ENCODE measurements at places on chromosomes 4 and X.
A peak's percentile ranks its signal among the peaks of the same experiment; 100 is the strongest.

- DNase-seq: peak; percentile 23
These were observed 109.2 kb upstream of the PCDH18 start for GRCh38 chr4:137641544-137641943.

DNA sequence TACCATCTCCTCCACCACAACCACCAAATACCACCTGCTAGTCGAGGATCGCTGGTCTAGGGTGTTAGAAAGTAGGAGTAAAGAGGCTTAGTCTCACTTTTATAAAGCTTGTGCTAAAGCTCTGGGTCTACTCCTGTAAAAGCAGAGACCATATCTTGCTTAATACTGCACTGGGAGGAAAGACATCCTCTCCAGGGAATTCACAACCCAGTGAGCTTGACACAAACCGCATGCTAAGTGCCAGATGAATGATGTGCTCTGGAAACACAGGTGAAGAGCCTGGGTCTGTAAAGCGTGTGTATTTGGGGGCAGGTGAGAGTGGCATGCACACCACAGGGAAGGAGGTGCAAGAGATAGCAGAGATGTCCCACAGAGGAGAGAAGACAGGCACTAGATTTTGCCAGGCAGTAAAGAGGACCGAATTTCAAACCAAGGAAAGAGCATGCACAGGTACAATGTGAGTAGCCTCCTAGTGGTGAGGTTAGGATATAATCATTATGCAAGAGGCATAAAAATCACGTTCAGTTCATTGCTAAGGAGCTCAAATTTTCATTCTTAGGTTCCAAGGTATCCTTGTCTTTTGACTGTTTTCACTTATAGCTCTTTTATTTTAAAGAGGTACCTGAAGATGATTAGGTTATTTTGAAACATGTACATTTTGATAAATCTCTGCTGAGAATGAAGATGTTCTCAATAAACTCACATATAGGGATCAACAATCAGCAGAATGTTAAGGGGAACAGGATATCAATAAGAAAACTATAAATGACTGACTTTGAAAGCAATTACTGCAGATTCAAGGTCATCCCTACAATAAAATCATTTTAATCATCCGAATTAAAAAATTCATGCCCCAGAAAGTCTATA, 20.7 kb downstream of the TAPT1 start:
- peak; percentile 31 for DNase-seq

DNA sequence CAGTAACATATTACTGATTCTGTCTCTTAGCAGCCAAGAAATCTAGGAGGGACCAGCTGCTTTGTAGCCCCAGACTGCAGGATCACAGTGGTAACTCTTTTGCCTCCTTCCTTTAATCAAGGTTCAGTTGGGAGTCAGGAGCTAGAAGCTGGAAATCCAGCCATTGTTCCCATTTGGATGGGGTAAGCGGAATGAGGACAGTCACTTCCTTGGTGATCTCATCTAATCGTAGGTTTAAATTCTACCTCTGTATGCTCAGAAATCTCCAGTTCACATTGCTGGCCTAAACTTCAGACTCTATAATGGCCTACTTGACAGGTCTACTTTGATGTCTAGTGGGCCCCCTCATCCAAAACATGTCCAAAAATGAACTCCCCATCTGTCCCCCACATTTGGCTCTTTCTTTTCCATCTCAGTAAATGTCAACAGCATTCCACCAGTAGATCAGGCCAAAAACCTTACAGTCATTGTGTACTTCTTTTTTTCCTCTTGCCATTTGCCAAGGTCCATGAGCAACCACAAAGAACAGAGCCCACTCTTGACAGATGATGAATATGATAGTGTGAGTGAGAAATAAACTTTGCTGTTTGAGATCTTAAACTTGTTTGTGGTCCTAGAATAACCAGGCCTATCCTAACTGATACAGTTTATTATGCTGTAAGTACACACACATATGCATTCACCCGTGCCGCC, 40.1 kb downstream of the WWC2 start:
- peak; percentile 25 for DNase-seq

DNA sequence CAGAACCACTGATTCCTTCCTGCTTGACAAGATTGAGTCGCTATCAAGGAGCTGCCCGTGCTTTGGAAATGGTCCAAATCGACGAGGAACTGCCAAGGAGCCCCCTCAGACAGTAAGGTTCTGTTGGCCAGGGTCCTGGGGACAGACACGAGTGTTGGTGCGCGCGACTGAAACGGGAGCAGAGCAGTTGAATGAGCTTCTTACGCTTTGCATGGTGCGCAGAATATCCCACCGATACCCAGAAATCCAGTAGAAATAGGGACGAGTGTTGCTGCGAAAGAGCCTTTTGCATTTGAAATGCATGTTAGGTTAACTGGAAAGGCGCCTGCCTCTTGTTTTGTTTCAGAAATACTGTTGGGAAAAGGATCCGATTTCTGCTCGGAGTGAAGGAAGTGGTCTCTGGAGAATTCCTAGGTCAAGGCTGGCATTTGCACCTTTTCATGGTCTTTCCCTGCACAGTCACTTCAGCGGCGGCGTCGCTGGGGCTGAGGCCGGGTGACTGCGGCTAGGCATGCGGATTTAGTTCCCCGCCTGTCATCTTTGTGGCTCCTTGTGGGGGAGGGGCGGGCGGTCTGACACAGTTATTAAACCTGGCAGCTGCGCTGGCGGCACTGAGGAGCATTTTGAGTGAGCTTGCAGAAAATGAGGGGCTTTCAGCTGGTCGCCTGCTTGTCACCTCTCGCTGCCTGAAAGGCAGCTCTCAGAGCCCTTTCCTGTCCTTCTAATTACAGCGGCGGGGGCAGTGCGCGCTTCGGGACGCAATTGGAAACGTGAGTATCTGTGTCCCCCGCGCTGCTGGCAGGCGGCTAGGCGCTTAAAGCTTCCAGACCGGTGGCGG, 51.5 kb upstream of the TRIM2 start:
- DNase-seq: peak; percentile 48
